ENCODE measurements at places on chromosomes 6 and 20.

DNA sequence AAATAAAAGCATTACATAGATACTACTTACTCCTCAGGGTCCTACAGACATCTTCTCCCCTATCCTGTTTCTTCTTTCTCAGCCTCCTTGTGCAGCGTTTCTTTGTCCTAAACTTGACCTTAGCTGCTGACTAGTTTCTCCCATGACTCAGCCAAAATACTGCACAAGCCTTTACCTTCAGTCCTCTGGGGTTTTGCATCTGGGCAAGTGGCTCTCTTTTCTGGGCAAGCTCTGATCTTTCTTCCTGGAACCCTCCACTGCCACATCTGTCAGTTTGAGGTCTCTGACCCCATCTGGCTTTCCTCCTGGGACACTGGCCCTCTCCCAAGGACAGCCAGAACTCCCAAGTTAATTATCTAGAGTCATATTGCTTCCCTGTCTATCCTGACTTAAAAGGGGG is 838.4 kb downstream of the DHX35 start:
- DNase-seq: no peak

DNA sequence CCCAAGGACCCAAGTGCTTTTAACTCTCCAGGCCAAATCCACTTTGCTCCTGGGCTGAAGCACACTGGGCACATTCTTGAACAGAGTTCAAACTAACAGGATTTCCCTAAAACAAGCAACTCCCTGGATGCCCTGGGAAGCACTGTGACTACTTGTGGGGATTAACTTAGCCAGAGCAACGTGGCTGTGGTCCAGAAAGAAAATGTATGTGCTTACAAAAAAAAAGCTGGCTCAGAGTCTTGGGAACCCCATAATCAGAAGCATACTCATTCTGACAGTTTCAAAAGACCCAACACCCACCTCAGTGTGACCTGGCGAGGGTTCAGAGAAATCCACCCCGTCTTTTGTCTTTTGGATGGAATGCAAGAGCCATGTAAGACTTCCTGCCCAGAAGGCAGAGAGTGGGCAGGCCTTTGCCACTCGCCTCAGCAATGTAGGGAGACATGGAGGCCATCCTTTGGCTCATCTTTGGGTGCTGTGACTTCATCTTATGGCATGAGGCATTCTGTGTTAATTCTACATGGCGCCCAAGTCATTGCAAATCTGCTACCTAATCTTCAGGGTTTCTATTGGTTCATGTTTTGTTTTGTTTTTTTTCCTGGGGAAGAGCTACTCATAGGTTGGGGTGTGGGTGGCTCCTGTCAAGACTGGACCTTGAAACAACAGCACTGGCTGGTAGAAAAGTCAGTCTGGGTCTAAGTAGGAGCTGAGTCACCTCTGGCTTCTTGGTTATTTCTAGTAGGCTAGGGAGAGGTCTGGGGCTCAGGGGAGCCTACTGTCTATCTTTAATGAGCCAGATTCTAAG is 248.6 kb upstream of the SUPT3H start:
- DNase-seq: no peak

- no peak for DNase-seq
Observed at GRCh38 chr20:50067461-50067860, 45.5 kb downstream of the UBE2V1 start.

DNA sequence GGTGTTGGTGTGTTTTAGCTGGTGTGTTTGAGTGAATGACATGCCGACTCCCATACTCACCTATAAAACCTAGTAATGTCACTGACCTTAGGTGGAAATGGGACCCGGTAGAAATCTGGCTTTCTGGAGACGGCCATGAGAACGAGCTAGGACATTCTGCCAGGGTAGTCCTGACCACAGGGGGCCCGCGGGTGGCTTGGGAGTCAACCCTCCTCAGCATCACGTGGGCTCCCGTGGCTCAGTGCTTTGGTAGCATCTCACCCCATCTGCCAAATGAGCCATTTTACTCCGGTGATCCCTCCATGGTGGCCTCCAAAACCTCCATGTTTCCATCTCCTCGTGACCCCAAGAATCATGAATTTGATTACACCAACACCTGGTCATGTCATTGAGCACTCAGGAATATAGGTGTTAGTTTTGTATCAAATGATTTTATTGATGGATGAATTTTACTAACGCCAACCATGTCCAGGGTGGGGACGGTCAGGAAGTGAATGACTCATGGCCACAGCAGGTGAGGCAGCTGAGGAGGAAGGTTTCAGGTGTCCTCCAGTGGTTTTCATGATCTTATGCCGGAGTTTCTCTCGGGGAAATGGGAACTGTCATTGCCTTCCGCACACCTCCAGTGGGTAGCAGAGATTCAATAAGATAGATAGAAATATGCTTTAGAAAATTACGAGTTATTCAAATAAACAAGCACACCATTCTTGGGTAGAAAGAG is 195.0 kb downstream of the SYNDIG1 start:
- DNase-seq: no peak

DNA sequence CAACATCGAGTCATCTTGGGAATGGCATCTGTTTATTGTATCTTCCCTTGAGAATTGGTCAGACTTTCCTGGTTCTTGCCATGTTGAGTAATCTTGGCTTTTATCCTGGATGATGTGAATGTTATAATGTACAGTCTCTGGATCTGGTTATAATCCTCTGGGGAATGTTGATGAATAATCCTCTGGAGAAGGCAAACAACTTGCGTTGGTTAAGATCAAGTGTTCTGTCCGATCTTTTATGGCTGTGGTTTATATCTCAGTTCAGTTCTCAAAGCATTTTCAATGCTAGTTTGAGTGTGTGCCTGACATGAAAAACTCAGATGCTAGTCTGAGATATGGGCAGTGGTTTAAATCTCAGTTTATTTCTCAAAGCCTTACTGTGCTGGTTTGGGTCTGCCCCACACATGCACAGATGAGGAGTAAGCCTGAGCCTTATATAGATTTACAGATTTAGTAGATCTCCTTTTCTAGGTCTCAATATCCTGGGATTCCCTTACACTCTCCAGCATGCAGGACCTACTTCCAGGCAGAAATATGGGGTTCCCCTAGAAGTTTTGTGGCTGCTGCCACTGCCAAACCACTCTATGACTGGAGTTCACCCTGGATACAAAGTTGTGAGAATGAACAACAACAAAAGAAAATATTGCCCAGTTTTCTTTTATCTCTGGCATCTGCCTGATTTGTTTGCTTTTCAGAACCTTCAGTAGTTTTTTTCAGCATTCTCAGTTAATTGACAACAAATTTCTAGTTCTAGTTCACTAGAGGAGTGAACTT is 191.8 kb upstream of the MAN1A1 start:
- no peak for DNase-seq

- DNase-seq: no peak
Observed at GRCh38 chr6:81304466-81304865, 448.0 kb downstream of the TENT5A start.

DNA sequence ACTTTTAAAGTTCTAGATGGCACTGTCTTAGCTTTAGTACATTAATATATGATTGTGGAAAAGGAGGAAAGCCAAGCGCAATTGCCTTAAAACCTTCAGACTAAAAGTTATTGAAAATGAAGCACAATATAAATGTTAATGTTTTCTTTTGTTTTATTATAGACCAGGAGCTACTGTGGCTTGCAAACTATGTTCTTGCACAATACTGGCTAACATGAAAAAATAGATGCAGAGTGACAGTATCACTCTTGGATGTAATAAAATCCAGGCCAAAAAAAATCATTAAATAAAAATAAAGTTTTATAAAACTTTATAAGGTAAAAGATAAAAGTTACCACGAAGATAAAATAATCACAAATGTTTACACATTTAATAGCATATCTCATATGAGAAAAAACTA is 18.3 kb upstream of the PLN start:
- no peak for DNase-seq

GRCh38 chr20:51607170-51607569 is 64.7 kb upstream of the NFATC2 start:
- DNase-seq: no peak

DNA sequence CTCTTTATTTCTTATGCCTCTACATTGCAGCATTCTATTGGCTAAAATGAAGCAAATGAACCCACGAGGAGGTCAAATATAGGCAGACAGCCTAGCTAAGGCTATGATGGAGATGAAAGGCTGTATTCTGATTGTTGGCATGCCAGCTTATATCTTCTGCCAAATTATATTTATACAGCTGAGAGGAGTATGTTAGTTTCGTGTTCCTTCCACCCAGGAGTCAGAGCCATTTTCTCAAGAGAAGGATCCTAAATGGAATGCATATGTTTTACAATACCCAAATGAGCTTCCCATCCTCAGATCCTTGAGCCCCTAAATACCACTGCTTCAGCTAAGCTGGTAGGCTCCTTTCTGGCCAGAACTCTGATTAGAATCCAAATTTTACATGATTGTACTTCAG is 178.4 kb upstream of the HDDC2 start:
- no peak for DNase-seq

GRCh38 chr6:148969603-148970061 is 222.8 kb downstream of the UST start:
- DNase-seq: peak; percentile 63

- no peak for DNase-seq
Observed at GRCh38 chr20:10573273-10573950, 100.4 kb downstream of the JAG1 start.

GRCh38 chr6:136290410-136291010 is 864 bp upstream of the BCLAF1 start:
- peak; percentile 64 for DNase-seq

DNA sequence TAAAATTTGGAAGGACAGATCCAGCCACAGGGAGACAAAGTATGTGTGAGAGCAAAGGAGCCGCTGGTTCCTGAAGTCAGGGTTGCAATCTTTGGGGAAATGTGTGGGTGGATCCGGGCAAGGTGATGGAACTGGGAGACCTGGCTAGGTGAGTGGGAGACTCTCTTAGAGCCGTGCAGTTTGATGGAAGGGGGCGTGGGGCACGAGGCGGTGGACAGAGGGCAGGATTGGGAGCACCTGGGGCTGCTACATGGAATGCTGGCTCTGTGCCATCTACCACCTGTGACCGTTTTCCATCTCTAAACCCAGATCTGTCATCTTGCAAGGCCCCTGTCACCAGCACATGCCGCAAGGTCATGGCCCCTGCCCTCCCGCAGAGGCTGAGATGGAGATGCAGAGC is 268.4 kb downstream of the SMOC2 start:
- DNase-seq: no peak

DNA sequence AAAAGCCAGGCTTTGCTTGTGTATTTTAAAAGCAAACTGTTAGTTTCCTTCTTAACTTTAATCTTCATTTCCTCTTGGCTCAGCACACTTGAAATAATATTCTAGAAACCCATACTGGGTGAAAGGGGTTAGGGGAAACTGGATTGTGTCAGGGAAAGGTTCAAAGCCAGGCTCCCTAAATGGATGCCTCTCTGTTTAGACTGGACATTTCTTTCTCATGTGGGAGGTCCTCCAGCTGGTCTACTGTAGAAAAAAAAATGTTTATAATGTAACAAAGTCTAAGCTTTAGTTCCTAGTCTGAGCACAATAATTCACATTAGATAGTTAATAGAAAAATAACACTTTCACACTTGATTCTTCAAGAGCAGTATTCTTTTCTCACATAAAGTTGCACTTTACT is 89.0 kb upstream of the AKIRIN2 start:
- DNase-seq: peak; percentile 30

- DNase-seq: no peak
Observed at GRCh38 chr6:15526212-15526701, 136.6 kb downstream of the DTNBP1 start.

DNA sequence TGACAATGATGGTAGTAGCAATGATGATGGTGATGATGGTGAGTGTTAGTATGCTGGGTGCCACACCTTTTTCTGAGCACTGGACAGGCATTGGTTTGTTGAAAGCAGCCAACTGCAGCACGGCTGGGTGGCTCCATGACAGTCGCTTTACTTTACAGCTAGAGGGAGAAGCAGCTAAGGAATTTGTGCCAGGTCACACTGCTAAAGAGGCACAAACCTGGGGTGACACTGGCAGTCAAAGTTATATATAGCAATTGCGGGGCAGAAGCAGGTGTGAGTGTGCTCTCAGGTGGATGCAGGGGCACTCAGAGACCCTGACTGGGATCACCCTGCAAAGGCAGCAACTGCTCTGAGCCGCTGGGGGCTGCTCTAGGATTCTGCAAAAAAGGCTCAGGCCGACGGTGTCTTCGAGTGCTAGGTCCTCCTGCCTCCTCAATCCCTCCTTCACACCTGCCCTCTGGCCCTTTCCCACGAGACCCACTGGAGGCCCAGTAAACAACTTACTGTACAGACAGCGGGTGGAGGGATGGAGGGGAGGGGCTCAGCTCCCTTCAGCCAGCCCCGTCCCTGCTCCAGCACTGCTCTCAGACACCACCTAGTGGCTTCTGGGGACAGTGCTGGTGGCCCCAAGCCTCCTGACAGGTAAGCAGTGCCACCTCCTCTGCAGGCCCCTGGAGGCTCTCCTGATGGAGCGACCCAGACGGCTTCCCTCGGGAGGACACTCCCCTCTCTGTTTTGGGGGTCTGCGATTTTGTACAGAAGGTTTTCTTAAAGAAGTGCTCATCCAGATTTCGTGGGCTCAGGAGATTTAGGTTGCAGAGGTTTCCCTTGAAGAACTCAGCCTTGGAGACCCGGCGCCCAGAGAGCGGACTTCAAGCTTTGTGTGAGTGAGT is 4.4 kb upstream of the RPS21 start:
- no peak for DNase-seq

- no peak for DNase-seq
Observed at GRCh38 chr6:45574885-45575284, 197.2 kb upstream of the SUPT3H start.

DNA sequence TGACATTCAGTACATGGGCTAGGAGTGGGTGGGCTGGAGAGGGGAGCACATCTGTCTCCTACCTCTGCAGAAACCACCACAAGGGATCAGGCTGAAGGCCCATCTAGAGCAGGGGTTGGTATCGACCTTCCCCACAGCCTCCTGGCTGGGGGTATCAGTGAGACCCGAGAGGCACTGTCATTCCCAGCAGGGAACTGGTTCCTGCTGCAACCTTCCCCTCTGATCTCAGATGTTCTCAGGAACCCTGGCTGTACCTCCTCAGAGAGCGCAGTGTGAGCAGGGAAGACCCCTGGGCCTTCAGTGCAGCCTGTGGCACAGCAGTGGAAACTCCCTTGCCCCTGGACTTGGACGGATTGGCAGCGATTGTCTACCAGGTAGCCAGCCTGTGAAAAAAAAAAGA is 7.8 kb downstream of the IP6K3 start:
- no peak for DNase-seq

- DNase-seq: no peak
Observed at GRCh38 chr6:37260040-37260439, 2.1 kb upstream of the TMEM217 start.

- DNase-seq: no peak
Observed at GRCh38 chr6:161413355-161413771, 139.5 kb upstream of the AGPAT4 start.

All from renal pelvis (tissue), 12 donors.